ENCODE measurements at places on chromosomes 13 and 19.

- no peak for DNase-seq
Observed at GRCh38 chr13:49052813-49053212, 77.1 kb downstream of the FNDC3A start.

DNA sequence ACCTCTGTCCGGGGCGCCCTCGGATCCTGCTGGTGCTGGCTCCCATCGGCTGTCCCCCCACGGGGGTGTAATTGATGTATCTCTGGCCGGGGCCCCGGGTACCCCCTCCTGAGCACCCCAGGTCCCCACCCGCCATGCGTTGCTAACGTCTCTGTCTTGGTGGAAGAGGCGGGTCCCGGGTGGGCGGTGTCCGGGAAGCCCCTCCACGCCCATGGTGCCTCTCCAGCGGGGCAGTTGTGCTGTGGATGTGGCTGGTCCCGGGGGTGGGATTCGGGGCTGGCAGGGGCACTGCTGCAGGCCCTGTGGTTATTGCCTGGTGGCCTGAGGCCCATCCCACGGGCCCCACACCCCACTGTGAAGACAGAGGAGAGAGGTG, 4.9 kb downstream of the DIRAS1 start:
- no peak for DNase-seq

DNA sequence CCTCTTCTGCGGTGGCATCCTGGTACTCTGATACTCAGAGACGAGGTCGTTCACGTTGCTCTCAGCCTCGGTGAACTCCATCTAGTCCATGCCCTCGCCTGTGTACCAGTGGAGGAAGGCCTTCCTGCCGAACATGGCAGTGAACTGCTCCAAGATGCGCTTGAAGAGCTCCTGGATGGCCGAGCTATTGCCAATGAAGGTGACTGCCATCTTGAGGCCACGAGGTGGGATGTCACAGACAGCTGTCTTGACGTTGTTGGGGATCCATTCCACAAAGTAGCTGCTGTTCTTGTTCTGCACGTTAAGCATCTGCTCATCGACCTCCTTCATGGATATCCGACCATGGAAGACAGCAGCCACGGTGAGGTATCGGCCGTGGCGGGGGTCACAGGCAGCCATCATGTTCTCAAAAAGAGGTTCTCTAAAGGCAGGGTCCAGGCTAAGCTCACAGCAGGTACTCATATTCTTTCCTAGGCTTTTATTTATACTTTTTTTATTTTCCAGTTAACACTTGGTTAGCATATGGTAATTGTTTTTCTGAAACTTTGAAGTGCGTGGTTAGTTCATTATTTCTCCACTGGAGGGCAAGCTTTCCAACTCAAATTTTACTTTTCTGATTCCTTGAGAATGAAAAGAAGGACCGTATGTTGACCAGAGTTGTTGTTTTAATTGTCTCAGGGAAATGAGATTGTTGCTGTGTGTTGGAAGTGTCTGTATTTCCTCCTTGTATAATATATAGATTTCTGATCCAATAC, 72.4 kb upstream of the RGCC start:
- DNase-seq = no peak

- no peak for DNase-seq
Observed at GRCh38 chr13:113540523-113540922, 44.0 kb upstream of the TFDP1 start.

DNA sequence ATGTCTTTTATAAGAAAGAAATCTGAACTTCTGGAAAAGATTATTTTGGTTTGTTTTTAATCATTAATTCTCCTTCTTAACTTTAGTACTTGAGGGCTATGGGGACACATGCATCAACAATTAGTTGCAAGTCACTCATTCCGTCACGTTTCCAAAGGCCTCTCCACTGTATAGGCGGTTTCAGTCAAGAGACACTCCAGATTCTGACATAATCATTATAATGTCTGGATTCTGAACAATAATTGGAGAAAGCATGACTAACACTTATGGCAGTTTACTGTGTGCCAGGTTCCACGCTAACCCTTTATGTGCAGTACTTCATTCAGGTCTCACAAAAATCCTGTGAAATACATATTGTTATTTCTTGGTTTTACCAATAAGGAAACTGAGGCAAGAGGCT, 71.9 kb downstream of the TNFRSF19 start:
- no peak for DNase-seq

- DNase-seq = no peak
Observed at GRCh38 chr19:8469613-8470368, 25.0 kb downstream of the HNRNPM start.

GRCh38 chr13:32267836-32268439, 47.2 kb downstream of the ZAR1L start:
- DNase-seq = no peak

- no peak for DNase-seq
Observed at GRCh38 chr13:110454956-110455355, 106.6 kb downstream of the RAB20 start.

DNA sequence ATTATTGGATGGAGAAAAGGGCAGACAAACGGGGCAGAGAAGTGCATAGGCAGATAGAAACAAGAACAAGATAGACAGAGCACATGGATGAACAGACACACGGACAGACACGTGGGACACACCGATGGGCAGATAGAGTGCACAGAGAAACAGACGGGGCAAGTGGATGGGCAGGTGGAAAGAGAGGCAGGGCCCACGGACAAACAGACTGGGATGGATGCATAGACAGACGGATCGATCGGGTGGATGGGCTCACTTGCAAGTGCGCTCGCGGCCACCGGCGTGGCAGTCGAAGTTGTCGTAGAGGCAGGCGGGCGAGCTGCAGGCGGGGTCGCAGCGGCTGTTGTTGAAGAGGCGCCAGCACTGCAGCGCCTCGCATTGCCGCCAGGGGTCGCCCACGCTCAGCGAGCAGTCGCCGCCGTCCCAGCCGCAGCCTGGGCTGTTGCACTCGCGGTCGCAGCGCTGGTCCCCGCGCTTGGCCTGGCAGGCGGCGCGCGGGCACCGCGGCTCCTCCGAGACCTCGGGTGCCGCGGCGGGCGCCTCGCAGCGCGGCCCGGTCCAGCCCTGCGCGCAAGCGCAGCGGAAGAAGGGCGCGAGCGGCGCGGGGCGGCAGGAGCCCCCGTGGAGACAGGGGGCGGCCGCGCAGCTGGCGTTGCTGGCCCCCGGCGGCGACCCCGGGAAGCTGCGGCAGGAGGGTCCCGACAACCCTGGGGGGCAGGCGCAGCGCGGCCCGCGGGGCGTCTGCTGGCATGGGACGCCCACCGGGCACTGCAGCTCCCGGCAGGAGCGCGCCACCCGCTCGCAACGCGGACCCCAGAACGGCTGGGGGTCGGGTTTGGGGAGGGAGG, 23.3 kb downstream of the NOTCH3 start:
- peak; percentile 4 for DNase-seq
